CD4-positive, alpha-beta T cell treated with Interleukin-1 beta for 1 hour (primary cell): ENCODE measurements at places on chromosomes 5 and 9.

GRCh38 chr9:136675477-136676296 is 11.6 kb downstream of the AGPAT2 start:
- DNase-seq, result no peak

DNA sequence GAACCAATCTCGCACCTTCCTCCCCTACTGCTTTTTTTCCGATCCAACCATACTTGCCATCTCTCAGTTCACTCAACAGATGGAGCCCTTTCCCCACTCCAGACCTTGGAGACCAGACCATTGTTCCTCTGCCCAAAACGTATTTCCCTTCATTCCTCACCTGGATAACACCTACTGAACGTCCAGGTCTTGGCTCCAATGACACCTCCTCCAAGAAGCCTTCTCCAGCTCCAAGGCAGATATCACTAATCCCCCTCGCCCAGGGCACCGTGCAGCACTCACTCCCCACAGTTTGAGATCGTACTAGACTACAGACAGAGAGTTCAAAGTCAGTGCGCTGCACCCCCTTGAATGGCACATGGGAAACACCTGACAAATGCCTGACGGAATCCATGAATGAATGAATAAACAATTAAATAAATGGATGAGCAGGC is 47.1 kb upstream of the AKNA start:
- peak; percentile 26 for DNase-seq

DNA sequence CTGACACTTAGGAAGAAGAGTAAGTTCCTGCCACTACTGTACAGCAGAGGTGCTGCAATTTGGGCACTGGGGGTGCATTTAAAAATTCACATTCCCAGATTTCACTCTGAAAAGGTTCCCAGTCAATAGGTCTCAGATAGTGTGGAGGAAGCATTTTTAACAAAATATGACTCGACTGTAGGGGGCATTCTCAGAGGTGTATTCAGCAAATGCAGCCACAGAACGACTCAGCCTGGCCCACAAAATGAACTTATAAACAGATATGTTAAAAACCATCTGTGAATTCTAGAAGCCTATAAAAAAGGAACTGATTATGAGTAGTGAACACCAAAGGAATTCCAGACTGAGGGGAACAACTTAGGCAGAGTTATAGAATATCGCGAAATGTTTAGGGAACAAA is 31.1 kb downstream of the MLLT3 start:
- no peak for DNase-seq

DNA sequence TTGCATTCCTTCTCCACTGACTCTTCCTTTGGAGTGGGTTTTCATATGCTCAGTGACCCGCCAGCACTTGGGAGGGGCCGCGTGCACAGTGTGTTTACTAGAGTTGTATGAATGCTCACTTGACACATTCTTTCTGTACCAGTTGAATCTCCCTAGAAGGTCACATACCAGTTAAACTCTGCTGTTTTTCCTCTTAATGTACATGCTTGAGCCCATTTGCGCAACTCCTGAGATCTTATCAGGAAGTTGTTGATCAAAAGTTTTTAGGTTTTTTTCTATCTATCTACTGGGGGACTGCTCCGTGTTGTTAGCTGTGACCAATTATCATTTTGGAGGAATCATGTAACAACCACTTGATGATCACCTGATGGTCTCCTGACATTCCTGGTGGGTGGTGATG is 392.7 kb downstream of the CDH9 start:
- no peak for DNase-seq

- peak; percentile 86 for DNase-seq
Observed at GRCh38 chr9:114930056-114930812, at the start of gene TNFSF8. Gene TNFSF8, minus strand, starts transcription at chr9:114930591. Its CDS starts 288 bp downstream, at chr9:114930303.

GRCh38 chr5:97131921-97132320 is 10.5 kb downstream of the LIX1 start:
- no peak for DNase-seq
